ENCODE measurements at places on chromosomes 1 and 21.

GRCh38 chr1:50261951-50262350 lies 153.2 kb downstream of the ELAVL4 start:
- no peak for DNase-seq

DNA sequence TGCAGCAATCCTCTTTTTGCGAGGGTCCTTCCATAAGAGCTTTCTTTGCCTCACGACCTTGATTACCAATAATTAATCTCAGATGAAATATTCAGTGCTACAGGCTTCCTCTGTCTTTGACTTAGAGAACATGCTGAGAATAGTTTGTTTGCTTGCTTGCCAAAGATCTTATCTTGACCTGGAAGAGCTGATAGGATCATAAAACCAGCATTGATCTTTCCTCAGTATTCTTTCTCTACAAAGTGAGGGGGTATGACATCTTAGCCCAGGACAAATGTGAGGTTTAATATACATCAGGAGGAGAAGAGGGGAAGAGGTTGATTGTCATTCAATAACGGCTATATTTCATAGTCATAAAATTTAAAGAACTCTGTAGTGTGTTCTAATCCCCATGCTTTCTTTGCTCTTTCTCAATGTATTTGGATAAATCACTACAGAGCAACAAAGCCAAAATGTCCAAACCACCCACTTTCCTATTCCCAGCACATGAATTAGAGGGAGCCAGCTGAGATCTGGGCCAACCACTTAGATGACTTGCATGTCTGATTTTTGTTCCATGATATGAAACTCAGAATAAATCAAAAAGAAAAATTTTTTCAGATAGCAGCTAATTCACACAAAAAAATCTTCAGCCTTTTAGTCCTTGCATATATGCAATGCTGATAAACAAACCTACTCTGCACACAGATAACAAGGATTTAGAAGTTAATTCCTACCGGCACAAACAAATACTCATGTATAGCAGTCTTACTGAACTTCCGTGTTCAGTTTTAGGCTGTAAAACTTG lies 50.5 kb upstream of the IPO9 start:
- no peak for DNase-seq

DNA sequence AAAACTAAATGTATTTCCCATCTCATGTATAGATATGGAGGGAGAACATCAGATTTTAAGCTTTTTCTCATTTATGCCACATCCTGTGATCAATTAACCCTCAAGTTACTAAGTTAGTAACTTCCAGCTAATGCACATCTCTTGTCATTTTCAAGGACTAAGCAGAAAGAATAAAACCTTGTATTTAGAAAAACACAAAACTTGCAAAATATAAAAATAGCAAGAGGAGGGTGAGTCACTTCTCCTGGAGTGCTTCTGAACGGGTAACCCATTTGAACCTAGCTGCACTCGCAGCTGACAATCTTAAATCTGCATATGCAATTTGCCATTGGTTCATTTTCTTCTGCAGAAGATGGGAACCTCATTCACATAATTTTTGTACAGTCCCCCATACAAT lies 500.5 kb downstream of the SETD4 start:
- no peak for DNase-seq

- no peak for DNase-seq
Measured at GRCh38 chr1:18707696-18708257, 77.1 kb downstream of the PAX7 start.

GRCh38 chr1:33087677-33088076 lies 6.7 kb downstream of the AZIN2 start:
- no peak for DNase-seq

- no peak for DNase-seq
Measured at GRCh38 chr21:42747746-42748351, 94.4 kb downstream of the PDE9A start.

- no peak for DNase-seq
Measured at GRCh38 chr1:201732351-201732750, 96.6 kb upstream of the IPO9 start.

DNA sequence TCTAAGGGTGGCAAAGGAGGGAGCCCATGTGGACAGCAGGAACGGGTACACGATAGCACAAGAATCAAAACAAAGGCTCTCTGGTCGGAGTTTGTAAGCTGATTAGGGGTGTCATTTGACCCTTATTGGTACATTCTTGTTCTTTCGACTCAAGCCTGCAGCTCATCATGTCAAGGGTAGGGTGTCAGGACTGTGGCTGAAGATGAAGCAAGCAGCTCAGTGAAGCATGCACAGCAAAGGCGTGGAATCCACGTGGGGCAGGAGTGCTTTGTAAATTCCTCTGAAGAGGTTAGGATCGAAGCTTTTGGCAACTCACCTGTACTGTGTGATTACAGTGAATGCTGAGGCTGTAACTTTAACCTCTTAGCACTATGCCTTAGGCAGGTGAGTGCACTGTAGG lies 4.7 kb upstream of the ABCB10 start:
- DNase-seq: no peak

DNA sequence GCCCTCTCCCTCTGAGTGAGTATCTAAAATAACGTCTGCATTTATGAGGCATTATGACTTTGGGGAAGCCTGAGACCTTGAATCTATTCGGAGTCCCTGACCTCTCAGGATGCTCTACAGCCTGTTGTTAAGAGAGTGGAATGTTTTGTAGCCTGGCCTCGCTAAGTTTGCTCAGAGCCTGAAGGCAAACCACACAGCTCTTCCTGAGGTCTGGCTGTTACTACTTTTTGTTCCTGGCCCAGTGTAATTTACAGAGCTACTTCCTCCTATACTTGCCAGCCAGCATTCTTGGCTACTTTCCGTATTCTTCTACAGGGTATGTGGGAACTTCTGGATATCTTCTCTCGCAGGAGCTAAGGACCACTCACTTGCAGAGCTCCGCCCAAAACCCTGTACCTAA lies 3.6 kb upstream of the ZMYM4 start:
- no peak for DNase-seq

- DNase-seq: peak; percentile 83
Measured at GRCh38 chr21:26170471-26171257, at the start of gene APP. APP (minus strand) TSS chr21:26170770; CDS start chr21:26170620, 150 bp downstream.

DNA sequence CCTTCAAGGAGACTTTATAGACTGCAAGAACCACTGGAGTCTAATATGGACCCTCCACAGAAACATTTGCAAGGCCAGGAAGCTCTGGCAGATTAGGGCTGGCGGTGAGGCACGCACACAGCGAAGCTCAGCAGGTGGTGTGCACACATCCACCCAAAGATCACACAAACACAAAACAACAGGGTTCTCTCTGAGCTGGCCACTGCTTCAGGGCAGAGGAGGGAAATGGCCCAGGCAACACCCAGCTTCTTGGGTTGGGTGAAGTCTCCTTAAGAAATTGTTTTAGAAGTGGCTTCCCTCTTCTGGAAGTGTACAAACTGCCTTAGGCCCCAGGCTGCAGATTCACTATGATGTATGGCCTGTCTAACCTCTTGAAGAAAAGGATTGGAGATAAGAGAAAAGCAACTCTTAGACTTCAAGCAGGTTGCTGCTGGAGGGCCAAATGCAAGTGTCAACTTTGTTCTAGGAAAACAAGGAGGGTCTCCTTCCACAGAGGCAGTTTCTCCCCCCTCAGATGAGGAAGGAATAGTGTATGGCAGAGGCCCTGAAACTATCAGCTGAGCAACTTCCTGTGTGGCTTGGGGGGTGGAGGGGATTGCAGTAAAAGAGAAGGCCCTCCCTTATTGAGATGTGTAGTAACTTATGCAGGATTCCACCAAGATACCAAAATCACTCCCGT lies 2.0 kb downstream of the RCSD1 start:
- DNase-seq: no peak

DNA sequence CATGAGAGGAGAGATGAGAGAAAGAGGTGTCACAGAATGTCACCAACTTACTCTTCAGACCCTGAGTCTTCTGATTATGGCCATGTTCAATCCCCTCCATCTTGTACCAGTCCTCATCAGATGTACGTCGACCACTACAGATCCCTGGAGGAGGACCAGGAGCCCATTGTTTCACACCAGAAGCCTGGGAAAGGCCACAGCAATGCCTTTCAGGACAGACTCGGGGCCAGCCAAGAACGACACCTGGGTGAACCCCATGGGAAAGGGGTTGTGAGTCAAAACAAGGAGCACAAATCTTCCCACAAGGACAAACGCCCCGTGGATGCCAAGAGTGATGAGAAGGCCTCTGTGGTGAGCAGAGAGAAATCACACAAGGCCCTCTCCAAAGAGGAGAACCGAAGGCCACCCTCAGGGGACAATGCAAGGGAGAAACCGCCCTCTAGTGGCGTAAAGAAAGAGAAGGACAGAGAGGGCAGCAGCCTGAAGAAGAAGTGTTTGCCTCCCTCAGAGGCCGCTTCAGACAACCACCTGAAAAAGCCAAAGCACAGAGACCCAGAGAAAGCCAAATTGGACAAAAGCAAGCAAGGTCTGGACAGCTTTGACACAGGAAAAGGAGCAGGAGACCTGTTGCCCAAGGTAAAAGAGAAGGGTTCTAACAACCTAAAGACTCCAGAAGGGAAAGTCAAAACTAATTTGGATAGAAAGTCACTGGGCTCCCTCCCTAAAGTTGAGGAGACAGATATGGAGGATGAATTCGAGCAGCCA lies 8.0 kb downstream of the ELOA start:
- DNase-seq: no peak
